ENCODE measurements at places on chromosomes 1 and 21. TPM values are rescaled to one million over a fixed set of nuclear protein-coding genes. Genes with fewer than 3 reads are reported as not detected.

DNA sequence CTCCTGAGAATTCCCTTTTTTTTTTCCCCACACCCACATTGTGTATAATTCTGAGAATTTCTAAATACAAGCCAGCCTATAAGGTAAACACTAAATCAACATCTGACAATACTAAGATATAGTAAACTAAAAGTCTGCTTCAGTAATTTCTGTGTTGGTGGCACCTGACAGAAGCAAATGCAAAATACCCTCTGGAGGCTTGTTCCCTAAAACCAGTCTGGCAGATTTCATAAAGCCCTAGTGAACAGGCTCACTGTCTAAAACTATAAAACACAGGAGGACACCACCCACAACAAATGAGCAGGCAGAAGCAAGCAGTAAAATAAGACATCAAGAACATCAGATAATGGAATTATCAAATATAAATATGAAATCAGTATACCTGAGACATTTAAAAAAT is 11.5 kb downstream of the TRIM33 start:
- no peak for DNase-seq

DNA sequence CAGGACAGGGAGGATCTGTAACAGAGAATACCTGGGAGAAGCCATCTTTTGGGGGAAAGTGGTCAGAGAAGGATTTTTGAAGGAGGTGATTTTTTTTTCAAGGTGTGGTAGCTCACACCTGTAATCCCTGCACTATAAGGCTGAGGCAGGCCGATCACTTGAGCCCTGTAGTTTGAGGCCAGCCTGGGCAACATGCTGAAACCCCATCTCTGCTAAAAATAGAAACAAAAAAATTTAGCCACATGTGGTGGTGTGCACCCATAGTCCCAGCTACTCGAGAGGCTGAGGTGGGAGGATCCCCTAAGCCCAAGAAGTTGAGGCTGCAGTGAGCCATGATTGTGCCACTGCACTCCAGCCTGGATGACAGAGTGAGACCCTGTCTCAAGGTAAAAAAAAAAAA is 67.4 kb upstream of the ARTN start:
- no peak for DNase-seq

Gene P3R3URF
- not detected for polyA plus RNA-seq

DNA sequence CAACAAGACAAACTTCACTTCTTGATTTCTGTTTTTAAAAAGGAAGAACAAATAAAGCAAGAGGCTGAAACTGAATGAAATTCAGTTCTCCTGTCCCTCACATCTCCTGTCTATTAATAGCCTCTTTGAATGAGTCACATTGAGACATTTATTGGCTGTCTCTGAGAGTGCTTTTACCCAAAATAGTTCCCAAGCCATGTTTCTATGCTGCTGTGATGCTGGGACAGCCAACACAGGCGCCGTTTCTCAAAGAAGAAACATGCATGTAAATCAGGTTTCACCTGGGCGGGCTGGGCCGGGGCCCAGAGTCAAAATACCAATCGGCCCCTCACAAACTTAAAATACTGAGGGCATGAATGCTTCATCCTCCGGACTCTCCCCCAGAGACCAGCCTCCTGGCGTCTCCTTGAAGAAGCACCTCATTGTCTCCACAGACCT is 105.2 kb downstream of the EDEM3 start:
- no peak for DNase-seq
